ENCODE measurements at places on chromosomes 11 and 22. TPM values are rescaled to one million over a fixed set of nuclear protein-coding genes. Genes with fewer than 3 reads are reported as not detected.

Gene RCOR2
- polyA plus RNA-seq: 23.7 TPM

Gene MPZL2
- polyA plus RNA-seq: 2.0 TPM

Gene MICAL2
- polyA plus RNA-seq: 15.8 TPM

Gene SAA2
- 0.39 TPM for polyA plus RNA-seq

Gene GLYAT
- polyA plus RNA-seq: 0.59 TPM

Gene FDXACB1
- 4.9 TPM for polyA plus RNA-seq

Gene TTC36
- polyA plus RNA-seq: 3.5 TPM

All from spinal cord (tissue), 10 donors.